ENCODE measurements at places on chromosomes 16 and 17. TPM values are rescaled to one million over a fixed set of nuclear protein-coding genes. Genes with fewer than 3 reads are reported as not detected.
A peak's percentile ranks its signal among the peaks of the same experiment; 100 is the strongest.

DNA sequence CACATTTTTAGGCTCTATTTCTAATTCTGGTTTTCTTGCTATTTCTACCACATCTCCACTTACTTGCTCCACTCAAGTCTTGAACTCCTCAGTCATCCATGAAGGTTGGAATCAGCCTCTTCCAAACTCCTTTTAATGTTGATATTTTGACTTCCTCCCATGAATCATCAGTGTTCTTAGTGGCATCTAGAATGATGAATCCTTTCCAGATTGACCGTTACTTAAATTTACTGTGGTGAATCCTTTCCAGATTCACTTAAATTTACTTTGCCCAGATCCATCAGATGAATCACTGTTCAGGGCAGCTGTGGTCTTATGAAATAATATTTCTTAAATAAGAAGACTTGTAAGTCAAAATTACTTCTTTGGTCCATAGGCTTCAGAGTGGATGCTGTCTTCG is 32.4 kb downstream of the CLTC start:
- peak; percentile 78 for DNase-seq

- DNase-seq = no peak
Measured at GRCh38 chr16:64700628-64701027, 421.2 kb downstream of the CDH11 start.

- no peak for DNase-seq
Measured at GRCh38 chr16:82623241-82623640, 3.5 kb upstream of the CDH13 start.

DNA sequence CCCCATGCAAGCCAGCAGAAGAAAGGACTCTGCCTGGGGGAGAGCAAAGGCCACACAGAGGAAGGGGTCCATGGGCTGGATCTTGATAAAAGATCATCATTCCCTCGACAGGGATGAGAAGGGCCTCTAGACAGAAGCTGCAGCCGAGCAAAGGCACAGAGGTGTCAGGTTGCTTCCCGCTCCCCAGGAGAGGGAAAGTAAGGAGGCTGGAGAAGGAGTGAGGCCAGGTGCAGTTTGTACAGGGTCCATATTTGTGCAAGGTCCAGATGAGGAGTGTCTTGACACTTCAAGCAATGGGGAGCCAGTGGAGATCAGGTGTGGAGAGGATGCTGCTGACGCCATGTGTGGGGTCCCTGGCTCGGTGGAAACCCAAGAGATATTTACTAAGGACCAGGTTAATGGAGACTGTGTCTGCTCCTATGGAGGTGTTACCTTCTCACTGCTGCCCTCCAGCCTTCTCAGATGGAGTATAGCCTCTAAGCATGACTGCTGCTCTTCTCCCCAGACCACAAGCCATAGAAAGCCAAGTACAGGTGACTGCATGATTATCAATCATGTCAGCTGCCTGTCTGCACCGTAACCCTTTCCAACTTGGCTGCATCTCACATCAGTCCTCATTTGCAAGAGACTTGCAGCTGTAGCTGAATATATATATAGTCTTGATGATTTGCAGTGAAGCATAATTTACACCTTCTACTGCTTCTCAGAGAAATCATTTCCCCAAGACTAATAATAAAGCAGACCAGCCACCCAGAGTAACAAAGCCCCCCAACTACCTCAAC is 21.1 kb downstream of the GAS7 start:
- DNase-seq = no peak

- no peak for DNase-seq
Measured at GRCh38 chr17:79022507-79022991, 1.4 kb upstream of the C1QTNF1 start.

GRCh38 chr17:44105941-44106340 is 17.5 kb downstream of the HDAC5 start:
- no peak for DNase-seq

GRCh38 chr17:37607637-37608331 is 1.4 kb downstream of the SYNRG start:
- no peak for DNase-seq

GRCh38 chr17:44187131-44187899 is 543 bp downstream of the TMUB2 start:
- DNase-seq = no peak

DNA sequence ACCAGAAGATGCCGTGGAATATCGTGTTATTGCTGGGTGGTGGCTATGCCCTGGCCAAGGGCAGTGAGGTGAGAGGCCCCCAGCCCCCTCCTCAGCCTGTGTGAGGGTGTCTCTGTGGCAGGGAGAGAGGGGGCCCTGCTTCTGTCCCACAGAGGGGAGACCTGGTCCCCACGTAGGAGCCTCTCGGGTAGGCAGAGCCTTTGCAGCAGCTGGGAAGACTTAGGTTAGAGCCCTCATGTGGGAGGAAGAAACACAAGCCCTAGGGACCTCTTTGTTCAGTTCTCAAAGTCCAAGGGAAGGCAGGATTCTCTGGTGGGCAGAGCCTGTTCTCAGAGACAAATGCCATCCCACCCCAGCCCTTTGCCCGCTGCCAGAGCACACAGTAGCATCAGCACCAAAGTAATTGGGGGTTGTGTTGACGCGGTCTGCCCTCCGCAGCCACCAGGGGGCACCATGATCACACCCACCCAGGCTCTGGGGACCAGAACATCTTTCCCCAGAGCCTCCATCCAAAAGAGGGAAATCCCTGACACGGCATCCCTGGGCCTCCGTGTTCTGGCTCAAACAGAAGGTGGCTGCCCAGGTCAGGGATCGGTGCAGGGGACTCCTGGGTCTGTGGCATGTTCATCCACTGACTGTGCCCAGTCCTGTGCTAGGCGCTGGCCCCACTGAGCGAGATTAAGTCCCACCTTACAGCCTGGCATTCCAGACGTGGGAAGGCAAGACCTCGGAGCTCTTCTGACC is 11.5 kb upstream of the FOXN1 start:
- peak; percentile 60 for DNase-seq

- DNase-seq = no peak
Measured at GRCh38 chr16:26688699-26689098, 378.0 kb upstream of the C16orf82 start.

DNA sequence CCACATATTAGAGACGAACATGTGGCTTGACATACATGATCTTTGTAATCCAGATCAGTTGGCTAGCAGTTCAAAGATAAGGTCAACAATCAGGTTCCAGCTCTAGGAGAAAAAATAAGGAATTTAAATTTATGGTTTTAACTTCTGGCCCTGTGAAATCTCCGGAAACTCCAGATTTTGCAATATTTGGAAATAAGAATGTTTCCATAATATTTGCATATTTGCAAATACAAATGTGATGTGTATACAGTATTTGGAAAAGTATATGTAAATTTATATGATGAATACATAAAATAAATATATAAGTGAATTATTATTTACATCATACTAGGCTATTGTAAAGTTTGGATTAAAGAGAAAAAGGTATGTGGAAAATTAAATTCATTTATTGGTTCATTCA is 97.1 kb downstream of the KCNJ2 start:
- DNase-seq = no peak

DNA sequence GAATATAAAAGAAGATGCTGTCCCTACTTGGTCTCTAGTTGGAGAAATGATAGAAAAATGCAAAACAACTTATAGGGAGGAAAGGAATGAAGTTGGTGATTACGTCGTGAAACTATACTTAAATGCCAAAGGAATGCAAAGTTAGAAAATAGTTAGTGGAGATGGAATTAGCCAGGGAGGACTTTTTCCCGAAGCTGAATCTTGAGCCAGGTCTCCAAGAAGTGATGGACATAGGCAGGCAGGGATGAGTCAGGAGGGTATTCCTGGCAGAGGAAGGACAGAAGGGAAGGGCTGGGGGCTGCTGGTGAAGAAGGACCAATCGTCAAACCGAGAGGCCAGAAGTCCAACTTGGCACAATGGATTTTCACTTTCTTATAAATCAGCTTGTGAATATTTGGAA is 1.8 kb downstream of the SNTB2 start:
- DNase-seq = peak; percentile 47

DNA sequence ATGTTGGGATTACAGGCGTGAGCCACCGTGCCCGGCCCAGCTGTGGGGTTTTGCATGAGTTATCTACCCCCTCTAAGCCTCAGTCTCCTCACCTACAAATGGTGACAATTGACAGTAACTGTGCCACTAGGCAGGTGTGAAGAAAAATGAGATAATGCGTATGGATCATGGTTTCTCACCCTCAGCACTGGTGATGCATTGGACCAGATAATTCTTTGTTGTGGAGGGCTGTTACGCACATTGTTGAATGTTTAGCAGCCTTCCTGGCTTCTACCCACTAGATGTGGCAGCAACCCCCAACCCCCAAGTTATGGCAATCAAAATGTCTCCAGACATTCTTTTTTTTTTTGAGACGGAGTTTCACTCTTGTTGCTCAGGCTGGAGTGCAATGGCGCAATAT is 9.0 kb upstream of the HAPSTR1 start:
- no peak for DNase-seq

GRCh38 chr16:47815655-47816054 is 340.1 kb downstream of the ABCC12 start:
- DNase-seq = peak; percentile 69

DNA sequence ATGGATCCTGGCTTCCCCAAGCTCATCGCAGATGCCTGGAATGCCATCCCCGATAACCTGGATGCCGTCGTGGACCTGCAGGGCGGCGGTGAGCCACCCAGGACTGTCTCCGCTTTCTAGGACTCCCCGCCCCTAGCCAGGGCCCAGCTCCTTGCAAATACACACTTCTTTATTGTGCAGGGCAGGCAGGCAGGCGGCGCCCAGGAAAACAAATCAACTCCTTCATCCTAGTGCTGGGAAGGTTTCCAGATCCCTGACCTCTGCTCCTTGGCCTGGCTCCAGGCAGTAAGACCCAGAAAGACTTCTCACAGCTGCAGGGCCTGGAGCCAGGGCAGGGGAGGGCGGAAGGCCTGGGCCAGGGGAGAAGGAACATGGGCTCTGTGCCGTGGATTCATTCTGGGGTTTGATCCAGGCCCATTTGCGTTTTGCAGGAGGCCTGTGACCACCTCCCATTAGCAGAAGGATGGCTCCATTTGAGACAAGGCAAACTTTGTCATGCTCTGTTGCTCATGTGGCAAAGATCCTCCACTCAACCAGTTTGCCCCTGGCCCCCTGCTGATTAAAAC is 6.0 kb upstream of the LPCAT2 start:
- DNase-seq = peak; percentile 94

DNA sequence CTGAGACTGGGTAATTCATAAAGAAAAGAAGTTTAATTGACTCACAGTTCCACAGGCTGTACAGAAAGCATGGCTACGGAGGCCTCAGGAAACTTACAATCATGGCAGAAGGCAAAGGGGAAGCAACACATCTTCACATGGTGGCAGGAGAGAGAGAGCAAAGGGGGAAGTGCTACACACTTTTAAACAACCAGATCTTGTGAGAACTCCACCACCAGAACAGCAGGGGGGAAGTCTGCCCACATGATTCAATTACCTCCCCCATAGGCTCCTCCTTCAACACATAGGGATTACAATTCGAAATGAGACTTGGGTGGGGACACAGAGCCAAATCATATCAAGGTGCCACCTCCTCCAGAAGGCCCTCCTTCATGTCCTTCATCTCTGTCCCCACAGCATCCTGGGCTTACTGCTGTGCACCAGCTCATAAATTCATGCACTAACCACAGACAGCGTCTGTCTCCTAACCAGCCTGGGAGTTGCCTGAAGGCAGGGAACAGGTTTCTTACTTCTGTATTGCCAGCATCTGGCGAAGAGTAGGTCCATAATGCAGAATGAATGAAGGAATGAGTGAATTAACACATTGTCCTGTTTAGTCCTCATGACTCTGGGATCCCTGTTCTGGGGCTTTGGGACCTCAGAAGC is 74.4 kb downstream of the WSB1 start:
- DNase-seq = no peak

DNA sequence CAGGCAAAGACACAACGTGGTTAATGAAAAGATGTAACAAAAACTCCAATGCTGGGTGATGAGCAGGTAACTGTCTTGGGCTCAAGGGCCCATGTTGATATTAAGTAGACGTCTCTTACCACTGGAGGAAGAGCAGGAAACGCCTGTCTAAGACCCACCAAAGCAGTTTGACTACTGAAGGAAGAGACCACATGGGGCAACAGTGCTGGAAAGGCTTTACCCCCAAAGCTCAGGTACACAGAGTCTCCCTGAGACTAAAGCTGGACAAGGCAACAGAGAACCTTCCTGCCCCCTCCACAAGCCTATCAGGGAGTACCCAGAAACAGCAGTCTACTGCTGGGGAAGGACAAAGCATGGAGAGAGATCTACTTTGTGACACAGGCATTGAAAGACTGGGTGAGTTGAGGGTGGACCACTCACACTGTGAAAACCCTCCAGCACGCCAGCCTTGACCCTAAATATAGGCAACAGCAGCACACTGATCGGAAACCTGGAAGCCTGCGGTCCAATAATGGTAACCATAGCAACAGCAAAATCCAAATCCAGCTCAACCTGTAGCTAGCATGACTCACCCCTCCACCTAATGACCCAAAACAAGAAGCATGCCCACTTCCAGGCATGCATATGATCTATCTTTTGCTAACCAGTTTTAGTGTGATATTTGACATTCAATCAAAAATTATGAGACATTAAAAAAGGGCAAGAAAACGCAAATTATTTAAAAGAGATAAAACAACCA is 270.5 kb upstream of the SDK2 start:
- no peak for DNase-seq

GRCh38 chr16:14608111-14608566 is 21.9 kb downstream of the PARN start:
- DNase-seq = no peak

DNA sequence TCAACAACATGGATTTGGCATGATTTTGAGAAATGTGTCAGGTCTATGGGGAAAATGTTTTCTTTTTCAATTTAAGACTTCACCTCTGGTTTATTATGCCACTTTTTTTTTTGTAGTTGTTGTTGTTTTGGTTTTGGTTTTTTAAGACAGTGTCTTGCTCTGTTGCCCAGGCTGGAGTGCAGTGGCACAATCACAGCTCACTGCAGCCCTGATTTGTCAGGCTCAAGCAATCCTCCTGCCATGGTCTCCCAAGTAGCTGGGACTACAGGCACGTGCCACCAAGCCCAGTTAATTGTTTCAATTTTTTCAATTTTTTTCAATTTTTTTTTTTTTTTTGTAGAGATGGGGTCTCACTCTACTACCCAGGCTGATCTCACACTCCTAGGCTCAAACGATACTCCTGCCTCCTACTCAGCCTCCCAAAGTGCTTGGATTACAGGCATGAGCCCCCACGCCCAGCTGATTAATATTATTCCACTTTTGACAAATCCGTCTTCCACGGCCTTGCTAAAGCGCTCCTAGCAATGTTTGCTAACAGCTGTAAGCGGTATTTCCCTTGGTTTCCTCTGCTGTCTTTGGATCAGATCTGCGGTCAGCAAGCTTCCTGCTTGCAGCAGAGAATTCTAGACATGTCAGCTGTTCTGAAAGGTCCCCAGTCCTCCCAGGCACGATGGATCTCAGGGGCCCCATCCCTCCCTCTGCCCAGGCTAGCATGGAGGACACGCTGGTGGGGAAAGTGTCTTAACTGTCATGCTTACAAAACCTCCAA is 7.0 kb upstream of the MILR1 start:
- DNase-seq = no peak

- DNase-seq = no peak
Measured at GRCh38 chr17:64289741-64290141, 26.7 kb upstream of the TEX2 start.

- no peak for DNase-seq
Measured at GRCh38 chr17:8670421-8670820, 39.9 kb upstream of the MYH10 start.

IRX5 gene
- total RNA-seq = 1.2 TPM

SLC26A11 gene
- 7.6 TPM for total RNA-seq

SMIM36 gene
- total RNA-seq = not detected

KRTAP16-1 gene
- total RNA-seq = not detected

NPW gene
- not detected for total RNA-seq

ST6GALNAC1 gene
- not detected for total RNA-seq

SMPD3 gene
- total RNA-seq = not detected

KRTAP4-12 gene
- total RNA-seq = not detected

LYZL6 gene
- not detected for total RNA-seq

GUCY2D gene
- total RNA-seq = not detected

CCT6B gene
- 1.0 TPM for total RNA-seq
